ENCODE measurements at places on chromosomes 16 and 17.

DNA sequence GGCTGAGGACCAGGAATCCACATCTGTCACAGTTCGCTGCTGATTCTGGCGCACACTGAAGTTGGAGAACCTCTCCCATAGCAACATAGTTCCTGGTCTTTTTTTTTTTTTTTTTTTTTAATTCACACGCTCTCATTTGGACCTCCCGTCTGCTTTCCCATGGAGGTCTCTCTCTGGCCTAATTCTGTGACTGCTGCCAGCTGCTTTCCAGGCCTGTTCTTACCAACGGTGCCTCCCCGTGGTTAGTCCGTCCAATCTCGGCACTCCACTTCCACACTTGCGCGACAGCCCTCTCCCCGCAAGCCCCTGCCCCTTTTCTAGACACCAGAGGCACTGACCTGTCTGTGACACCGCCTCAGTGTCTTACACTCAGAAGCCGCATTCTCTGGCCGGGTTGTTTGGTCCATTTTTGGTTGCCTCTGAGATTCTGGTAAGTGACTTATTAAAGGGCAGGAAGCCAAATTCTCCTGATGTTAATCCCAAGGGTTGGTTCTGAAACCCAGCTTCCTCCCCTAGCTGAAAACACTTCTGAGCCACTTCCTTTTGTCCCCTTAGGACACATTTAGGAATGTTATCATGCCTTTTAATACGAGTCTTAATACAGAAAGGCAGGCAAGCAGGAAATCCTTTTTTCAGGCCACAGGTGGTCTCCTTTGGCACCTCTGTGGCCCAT, 1.1 kb upstream of the AKTIP start:
- DNase-seq, result no peak

- DNase-seq, result no peak
These were observed 26.9 kb downstream of the RANBP10 start for GRCh38 chr16:67779256-67780014.

- DNase-seq, result no peak
These were observed 39.8 kb upstream of the ANKFN1 start for GRCh38 chr17:56113486-56113885.

DNA sequence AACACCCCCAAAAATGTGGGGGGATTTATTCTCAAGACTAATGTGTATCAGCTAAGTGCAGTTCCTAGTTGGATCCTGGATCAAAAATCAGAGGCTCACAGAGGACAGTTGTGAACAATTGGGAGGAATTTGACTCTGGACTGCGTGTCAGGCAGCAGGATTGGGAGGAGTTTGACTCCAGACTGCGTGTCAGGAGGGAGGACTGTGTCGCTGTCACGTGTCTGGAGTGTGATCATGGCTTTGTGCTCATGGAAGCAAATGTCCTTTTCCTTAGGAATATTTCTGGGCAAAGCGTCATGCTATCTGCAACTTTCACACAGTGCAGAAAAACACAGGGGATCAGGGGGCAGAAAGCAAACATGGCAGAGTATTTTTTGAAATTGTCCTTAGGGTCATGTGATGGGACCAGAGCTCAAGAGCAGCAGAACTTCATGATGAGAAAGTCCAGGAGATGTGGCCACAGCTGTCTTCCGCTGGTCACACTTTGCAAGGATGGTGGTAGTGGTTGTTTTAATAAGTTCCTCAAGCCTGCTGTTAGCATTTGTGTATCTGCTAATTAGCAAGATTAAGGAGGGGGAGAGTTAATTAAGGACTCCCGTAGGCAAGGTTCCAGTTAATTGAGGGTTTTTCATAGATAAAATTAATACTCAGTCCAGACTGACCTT, 122.0 kb upstream of the CHMP6 start:
- no peak for DNase-seq

DNA sequence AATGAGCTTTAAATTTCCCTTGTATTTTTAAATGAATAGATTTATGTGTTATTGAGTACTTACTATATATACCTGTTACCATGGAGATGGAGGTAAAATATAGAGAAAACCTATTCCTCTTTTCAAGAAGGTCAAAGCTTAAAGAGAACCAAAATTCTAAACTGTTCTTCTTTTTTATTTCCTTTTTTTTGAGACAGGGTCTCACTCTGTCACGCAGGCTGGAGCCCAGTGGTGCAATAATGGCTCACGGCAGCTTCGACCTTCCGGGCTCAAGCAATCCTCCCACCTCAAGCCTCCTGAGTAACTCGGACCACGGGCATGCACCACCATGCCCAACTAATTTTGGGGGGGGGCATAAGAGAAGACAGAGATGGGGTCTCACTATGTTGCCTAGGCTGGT, 25.0 kb upstream of the TMEM97 start:
- no peak for DNase-seq

DNA sequence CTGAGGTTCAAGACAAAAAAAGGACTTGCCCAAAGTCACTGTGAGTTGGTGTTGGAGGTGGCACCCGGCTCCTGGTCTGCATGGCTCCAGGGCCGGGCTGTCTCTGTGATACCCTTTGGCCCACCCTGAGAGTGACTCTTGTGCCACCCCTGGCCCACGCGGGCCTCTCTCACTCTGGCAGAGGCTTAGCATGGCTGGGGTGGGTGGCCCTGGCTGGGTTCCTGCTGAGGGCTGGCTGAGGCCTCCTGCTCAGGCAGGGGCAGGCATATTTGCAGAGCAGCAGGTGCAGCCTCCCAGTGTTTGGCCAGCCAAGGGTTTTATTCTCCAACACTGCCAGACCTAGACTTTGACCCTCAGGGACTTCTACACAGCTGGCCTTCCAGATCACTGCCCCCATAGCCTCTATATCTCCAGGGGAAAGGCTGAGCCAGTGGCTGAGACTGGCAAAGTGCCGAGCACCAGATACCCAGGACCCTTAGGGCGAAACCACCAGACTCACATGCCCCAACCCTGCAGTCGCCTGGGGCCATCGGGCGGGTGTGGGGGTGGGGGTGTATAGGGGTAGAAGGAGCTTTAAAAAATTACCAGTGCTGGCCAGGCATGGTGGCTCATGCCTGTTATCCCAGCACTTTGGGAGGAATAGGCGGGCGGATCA, 21.5 kb upstream of the ADGRG1 start:
- no peak for DNase-seq

GRCh38 chr16:55369151-55369550, 45.1 kb downstream of the IRX6 start:
- DNase-seq, result no peak

GRCh38 chr16:21222495-21223337, 10.8 kb upstream of the ANKS4B start:
- no peak for DNase-seq

DNA sequence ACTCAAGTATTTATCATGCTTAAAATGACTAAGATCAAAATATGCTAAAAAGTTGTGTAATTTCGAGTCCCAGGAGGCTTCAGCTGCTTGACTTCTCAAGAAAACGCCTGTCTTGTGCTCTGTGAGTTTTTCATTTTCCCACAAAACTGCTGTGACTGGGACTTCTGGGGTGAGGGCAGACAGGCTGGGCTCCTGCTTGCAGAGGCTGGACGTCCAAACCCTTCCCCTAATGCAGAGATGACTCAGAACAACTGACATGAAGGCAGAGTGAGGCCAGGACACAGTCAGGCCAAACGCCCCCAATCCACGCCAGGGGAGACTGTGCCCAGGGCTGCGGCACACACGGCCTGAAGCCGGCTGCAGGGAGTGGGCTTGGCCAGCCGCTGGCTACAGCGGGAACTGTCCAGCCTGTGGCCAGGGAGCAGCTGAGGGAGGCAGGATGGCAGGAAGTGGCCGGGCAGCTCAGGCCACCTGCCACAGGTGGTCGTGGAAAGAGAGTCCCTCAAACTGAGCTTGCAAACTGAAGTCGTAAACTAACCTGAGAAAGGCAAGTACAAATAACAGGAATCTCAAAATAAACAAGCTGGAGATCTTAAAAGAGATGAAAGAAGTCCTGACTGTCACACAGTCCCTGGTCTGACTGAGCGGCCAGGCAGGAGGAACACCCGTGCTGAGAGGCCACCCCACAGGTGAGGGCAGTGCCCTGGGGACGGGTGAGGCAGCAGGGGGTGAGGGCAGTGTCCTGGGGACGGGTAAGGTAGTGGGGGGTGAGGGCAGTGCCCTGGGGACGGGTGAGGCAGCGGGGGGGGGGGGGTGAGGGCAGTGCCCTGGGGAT, 21.3 kb upstream of the HEXD start:
- peak; percentile 41 for DNase-seq

- DNase-seq, result no peak
These were observed 75.7 kb downstream of the NXN start for GRCh38 chr17:903691-904481.

- DNase-seq, result peak; percentile 77
These were observed 13.7 kb downstream of the ALOX12B start for GRCh38 chr17:8073627-8074484.

DNA sequence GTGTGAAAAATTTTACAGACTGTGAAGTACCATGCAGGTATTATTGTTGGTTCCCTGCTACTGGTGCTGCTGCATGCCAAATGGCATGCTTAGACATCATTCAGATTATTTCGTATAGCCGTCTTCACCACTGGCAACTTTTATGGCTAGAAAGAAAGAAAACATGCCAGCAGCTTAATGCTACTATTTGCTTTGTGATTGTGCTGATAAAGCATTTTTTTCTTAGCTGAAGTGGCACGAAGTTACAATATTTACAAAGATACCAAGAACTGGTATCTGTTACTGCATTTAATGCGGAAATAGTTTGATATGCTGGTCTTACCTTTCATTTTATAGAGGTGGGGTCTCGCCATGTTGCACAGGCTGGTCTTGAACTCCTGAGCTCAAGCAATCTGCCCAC, 8.2 kb downstream of the ZNHIT3 start:
- no peak for DNase-seq

DNA sequence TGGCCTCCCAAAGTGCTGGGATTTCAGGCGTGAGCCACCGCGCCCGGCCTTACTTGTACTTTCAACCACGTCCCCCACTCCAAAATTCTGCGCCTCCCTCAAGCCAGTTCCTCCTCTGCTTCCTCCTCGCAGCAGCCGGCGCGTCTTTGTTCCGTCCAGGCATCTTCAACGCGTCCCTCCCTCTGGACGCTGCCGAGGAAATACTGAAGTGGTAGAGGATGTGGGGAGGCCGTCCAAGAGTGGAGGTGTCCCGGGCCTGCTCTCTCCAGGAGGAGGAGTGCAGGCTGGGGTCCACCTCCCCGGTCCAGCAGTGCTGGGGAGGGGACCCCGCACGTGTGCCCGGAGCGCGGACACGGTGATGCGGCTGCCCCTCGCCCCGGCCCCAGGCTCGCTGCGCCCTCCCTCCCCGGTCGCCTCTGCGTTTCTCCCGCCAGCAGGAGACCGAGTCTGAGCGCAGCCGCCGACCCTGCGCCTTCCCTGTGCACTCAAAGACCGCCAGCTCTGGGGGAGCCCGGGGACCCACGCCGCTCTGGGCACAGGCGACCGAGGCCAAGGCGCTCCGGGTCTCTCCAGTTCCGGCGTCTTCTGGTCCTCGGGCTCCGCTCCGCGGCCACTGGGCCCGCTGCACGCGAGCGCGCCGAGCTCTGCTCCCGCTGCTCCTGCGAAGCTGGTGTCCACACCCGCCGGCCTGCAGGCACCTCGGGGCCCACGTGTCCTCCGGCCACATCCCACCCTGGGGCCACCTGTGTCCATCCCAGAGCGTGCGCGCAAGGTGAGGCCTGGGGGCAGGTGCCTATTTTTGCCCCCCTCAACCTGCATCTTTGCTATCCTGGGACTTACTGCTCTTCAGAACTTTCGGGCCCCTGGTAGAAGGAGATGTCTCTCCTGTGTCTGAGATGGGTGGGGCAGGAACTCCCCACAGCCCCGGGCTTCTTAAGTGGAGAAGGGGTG, 31.7 kb downstream of the OSBPL7 start:
- DNase-seq, result peak; percentile 52

DNA sequence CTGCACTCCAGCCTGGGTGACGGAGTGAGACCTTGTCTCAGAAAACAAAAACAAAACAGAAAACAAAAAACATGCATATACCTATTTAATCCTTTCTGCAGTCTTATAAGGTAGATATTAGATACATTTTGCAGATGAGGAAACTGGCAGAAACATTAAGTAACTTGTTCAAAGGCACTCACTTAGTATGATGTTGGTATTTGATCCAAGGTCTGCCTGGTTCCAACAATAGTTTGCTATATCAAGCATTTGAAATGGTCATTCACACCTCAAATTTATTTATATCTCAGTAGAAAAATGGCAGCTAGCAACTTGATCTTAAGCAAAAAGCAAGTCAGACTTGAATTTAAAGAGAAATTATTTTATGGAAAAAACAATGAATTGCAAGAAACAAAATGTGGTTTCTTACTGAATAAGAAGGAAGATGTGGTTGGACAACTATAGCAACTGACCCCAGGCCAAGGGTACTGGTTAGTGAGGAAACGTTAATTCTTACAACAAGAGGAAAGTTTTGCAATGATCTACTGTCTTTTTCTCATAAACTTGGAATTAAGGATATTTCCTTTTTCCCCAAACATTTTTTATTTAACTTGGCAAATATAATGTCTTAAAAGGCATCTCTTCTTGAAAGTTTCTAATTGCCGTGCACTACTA, 19.7 kb downstream of the DHRS7B start:
- DNase-seq, result no peak

DNA sequence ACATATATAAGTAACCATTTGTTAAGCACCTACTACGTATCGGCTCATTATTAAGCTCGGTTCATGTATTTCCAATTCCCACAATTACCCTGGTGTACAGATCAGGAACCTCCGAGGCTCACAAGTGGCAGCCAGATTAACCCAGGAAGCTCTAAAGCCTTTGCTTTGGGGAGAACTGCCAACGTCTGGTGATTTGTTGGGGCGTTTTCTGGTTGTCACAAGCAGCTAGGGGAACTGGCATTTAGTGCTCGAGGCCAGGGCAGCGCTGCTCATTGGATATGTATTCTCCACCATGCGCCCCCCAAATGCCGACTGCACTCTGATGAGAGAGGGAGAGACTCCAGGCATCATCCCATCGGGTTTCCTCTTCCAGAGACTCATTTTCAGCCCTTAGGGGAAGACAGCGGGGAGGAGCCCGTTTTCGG, 541 bp downstream of the ZNF18 start:
- peak; percentile 35 for DNase-seq

DNA sequence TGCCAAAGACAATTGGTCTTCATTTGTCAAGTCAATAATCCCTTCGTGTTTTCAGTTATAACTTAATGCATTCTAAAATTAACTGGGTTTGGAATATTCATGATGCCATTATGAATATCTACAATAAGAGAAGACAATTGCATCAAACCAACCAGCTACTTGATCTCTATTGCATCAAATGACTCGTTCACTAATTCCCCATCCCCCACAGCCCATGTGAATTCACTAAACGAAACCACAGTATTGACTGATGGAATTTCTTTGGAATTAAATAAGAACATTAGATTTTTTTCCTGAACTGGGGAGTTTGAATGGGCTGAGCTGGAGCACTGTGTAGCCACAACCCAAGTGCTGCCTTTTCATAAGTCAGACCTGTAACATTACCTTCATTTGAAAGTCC, 65.3 kb downstream of the HS3ST3B1 start:
- no peak for DNase-seq

- no peak for DNase-seq
These were observed 133.5 kb downstream of the SEC14L1 start for GRCh38 chr17:77274096-77274845.

GRCh38 chr17:45836047-45837044, 8.3 kb upstream of the SPPL2C start:
- no peak for DNase-seq

- no peak for DNase-seq
These were observed 9.5 kb downstream of the SPPL2C start for GRCh38 chr17:45854209-45854608.

All from PC-9 (cell line).